ENCODE measurements at places on chromosomes 16 and 17.

- no peak for DNase-seq
Observed at GRCh38 chr17:47695429-47696376, 1.7 kb downstream of the TBKBP1 start.

DNA sequence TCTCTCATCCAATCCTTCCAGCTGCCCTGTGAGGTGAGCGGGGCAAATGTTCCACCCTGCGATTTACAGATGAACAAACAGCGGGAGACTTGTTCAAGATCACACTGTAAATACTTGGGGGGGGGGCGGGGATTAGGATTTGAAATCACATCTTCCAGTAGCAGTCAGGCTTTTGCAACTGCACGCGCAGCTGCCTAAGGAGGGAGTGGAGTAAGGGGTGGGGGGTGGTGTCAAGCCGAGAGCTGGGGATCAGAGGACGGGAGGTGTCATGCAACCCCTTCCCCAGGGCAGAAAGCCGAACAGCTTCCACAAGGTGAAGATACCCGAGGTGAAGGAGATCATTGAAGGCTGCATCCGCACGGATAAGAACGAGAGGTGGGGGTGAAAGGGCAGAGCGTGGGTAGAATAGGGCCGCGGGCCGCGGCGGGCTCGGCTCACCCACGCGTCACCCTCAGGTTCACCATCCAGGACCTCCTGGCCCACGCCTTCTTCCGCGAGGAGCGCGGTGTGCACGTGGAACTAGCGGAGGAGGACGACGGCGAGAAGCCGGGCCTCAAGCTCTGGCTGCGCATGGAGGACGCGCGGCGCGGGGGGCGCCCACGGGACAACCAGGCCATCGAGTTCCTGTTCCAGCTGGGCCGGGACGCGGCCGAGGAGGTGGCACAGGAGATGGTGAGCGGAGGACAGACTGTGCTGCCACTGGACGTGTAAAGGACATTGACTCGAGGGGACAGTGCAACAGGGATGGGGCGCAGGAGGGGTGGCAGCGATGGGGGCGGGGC is 4.6 kb downstream of the WNK4 start:
- DNase-seq, result no peak

GRCh38 chr16:77917971-77918370 is 104.4 kb upstream of the CLEC3A start:
- DNase-seq, result no peak

GRCh38 chr17:44086364-44087311 is 16.1 kb downstream of the G6PC3 start:
- peak; percentile 90 for DNase-seq

GRCh38 chr16:26885674-26886073 is 181.1 kb upstream of the C16orf82 start:
- no peak for DNase-seq

DNA sequence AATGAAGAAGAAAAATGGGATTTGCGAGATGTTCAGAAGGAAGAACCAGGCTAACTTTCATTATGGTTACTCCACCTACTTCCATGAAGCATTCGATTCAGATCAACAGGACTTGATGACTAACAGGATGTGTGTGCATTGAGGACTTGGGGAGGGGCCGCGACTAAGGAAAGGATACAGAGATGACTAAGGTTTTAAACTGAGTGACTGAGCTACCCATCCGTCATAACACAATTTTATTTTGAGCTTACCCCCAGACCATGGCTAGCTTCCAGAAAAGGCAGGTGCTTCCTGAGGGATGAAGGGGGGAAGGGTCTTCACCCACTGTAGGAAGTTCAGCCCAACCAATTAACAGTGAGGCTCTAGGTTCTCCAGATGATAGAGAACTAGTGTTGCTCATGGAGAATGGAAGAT is 2.5 kb upstream of the CDYL2 start:
- DNase-seq, result peak; percentile 36

GRCh38 chr16:84547546-84548061 is 43.1 kb upstream of the MEAK7 start:
- DNase-seq, result no peak
